ENCODE measurements at places on chromosomes 6 and 20. TPM values are rescaled to one million over a fixed set of nuclear protein-coding genes. Genes with fewer than 3 reads are reported as not detected.

DNA sequence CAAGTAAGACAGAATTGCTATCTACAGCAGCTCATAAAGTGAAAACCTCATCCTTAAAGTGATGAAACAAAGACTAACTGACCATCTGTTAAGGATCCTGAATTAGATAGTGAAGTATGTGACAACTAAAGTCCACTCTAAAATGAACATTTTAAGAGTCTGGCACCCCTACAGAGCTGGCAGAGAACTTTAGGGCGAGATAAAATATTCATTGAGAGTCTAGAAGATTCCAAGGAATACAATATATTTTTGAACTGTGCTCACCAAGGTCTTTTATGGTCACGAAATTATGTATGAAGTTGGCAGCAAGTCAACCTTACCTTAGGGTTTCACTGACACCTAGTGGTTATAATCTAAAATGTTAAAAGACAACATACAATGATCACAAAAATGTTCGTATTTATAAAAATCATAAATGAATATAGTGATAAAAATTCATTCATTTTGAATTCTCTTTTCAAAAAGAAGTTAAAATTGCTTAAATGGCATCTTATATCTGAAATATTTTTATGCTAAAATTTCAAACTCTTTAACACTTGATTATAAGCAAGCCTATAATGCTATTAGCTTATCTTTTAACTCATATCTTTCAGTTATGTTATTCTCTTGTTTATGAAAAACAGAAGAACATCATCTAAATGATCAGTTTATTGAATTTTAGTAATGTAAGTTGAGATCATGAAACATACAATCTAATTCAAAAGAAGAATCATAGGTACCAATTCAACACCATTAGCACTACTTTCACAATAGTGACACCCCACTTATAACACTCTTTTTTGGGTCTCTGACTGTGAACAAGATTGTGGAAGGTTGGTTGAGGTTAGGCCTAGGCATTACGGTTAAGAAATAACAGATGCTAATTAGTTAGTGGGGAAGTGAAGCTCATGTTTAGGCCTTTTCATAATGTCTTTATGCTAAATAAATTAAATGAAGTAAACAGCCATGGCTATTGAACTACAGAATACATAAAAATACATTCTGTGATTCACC, 27.5 kb downstream of the RSPH3 start:
- peak; percentile 60 for DNase-seq

DNA sequence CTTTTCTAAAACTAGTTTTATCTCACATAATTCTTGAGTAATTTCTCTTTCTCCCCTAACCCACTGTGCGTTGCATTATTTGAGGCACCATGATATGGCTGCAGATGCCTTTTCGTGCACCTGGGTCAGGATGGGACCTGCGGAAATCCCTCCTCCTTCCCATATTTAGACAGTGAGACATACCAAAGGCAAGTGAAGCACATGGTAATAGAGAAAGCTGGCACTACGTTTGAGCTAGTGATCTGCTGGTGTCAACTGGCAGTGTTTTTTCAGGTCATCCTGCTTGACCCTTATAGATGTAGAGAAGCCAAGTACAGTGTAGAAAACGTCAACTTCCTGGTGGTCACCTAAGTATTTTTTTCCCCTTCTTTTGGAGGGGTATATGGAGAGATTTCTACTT, 71.7 kb downstream of the FOXO3 start:
- no peak for DNase-seq

DNA sequence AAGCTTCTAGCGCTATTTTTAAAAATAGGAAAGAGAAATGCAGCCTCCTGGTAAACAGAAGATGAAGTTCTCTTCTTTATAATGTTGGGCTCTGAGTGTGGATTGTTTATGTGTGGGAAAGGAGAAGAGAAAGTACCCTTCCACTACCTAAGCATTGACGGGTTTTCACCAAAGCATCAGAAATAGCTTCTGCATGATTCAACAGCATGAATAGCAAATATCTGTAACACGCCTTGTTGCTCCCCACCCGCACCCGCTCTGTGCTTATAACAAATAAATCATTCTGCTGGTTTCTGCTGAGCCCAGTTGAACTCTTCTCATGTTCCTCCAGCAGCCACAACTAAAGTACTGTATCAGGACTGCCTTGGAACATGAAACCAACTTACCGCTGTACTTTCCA, 20.7 kb downstream of the TXLNB start:
- DNase-seq = no peak

- DNase-seq = peak; percentile 72
Measured at GRCh38 chr6:87925373-87926060, 122.1 kb upstream of the SPACA1 start.

GRCh38 chr6:2231438-2231837, 14.0 kb downstream of the GMDS start:
- no peak for DNase-seq

- peak; percentile 33 for DNase-seq
Measured at GRCh38 chr6:138428944-138429598, 25.0 kb downstream of the HEBP2 start.

- DNase-seq = no peak
Measured at GRCh38 chr6:28413681-28414080, 14.1 kb upstream of the ZSCAN12 start.

DNA sequence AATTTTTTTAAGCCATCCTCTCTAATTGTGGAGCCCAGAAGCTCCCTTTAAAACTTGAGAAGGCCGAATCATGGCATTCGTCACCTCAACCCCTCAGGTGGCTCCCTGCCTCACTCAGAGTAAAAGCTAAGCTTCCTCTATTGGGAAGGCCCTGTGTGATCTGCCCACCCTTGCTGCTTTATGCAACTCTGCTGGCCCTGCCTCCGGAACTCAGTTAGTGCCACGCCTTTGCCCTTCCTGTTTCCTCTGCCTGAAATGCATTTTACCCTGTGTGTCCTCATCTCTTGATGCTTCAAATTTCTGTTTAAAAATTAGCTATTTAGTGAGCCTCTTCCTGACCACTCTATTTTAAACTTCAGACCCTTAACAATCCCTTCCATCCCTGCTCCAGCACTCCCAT, 5.7 kb downstream of the PACRG start:
- no peak for DNase-seq

GRCh38 chr20:62770916-62771315, 25.4 kb upstream of the MRGBP start:
- DNase-seq = no peak

- DNase-seq = no peak
Measured at GRCh38 chr6:4164456-4164855, 29.1 kb upstream of the ECI2 start.

GRCh38 chr20:37729452-37729851, 35.6 kb downstream of the CTNNBL1 start:
- no peak for DNase-seq

DNA sequence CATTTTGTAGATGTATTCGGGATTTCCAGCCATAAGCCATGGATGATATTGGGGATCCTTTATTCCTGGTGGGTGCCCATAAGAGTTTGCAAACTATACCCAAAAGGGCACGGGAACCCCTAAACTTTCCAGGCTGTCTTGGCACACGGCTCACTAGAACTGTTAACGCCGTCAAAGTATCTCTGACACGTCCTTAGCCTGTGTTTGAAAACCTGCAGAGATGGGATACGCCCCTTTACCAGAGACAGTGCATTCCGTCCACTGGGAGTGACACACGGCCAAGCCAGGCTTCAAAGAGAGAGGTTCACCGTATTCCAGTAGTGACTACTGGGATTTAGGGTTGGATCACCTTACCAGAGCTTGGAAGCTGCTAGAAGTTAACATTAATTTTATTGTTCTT, 95.0 kb downstream of the THBS2 start:
- DNase-seq = no peak

DNA sequence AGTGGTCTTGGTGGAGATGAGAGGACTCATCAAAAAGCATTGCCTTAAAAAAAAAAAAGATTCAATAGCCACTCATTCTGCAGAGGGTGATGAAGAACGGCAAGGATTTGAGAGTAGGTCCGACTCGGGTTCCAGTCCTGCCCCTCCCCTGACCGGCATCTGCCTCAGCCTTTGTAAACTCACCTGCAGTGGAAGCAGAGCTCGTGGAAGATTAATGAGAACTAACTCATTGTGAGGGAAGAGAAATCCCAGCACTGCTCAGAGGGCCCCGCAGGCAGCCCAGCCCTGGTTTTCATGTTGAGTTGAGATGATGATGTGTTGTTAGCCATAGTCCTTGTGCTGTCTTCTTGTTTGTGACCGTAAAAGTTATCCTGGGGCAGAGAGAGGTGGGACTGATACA, 59.4 kb downstream of the GCNT2 start:
- DNase-seq = no peak

Gene CST1
- polyA plus RNA-seq = not detected

Gene C20orf144
- 0.13 TPM for polyA plus RNA-seq

Gene WFDC8
- polyA plus RNA-seq = not detected

Gene BTN1A1
- polyA plus RNA-seq = not detected

Gene RIPPLY2
- not detected for polyA plus RNA-seq

Gene SPATA2
- polyA plus RNA-seq = 5.3 TPM

All from immature natural killer cell (primary cell).